ENCODE measurements at places on chromosomes 3 and 15.

- DNase-seq = peak; percentile 89
Observed at GRCh38 chr3:50227390-50228183, 8.4 kb upstream of the GNAI2 start.

DNA sequence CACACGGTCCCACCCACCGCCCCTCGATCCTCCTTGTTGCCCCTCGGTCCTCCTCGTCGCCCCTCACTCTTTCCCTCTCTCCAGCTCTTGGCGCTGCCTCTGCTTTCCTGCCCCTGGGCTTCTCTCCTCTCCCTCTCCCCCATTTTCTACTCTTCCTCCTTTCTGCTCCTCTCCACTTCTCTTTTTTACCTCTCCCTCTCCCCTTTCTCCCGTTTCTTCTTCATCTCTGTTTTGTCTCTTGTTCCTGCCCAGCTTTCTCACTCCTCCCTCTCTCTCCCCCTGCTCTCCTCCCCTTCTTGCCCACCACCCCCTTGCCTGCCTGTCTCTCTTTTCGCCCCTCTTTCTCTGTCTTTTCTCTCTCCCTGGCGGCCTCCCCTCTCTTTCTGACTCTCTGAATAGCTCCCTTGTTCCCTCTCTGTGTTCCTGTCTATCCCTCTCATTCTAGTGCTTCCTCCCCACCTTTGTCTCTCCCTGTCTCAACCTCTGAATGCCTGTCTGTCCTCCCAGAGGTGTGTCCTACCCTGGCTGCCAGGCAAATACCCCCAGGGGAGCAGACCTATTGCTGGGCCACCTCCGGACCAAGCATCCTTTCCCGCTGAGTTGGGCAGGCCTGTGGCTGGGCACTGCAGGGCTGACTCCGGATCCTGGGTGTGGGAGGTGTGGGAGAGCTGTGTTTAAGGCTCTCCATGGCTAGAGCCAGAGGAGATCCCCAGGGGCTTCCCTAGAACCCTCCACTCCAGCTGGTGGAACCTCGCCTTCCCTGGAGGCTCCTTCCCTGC is 41.0 kb downstream of the EPHB3 start:
- DNase-seq = no peak

DNA sequence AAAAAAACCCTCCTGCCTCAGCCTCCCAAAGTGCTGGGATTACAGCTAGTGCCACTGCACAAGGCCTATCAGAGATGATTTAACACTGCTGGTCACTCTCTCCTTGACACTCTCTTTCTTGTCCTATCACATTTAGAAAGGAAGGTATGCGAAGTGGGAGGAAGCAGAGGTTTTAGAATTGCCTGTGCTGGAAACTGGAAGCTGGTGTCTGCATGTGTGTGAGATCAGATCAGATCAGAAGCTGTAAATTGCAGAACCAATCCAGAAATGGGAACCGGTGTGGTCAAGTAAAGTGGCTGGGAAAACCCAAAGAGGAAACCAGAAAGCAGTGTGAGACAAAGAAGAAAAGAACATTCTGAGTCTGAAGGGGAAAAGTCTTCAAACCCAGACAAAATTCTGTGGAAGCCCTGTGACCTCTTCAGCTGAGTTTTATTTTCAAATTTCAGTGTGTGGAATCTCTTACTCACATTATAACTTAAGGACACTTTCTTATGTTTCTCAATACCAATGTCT is 2.8 kb downstream of the EFHB start:
- no peak for DNase-seq

GRCh38 chr15:86865920-86866319 is 786.2 kb downstream of the AGBL1 start:
- DNase-seq = no peak

DNA sequence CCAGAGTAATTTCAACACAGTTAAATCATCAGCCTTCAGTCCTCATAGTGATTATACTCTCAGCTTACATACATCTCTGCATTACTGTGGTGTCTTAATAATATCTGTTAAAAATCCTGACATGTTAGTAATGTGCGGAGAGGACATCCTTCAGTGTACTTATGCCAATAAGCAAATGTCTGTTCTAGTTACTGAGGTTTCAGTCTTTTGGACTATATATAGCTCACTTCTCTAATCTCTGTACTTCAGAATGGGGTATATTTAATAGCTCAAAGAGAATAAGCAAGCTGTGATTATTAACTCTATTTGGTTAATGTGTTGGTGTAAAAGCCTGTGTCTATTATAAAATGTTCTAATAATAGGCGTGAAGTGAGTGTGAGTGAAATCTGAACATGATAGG is 28.9 kb upstream of the OSTN start:
- DNase-seq = no peak

DNA sequence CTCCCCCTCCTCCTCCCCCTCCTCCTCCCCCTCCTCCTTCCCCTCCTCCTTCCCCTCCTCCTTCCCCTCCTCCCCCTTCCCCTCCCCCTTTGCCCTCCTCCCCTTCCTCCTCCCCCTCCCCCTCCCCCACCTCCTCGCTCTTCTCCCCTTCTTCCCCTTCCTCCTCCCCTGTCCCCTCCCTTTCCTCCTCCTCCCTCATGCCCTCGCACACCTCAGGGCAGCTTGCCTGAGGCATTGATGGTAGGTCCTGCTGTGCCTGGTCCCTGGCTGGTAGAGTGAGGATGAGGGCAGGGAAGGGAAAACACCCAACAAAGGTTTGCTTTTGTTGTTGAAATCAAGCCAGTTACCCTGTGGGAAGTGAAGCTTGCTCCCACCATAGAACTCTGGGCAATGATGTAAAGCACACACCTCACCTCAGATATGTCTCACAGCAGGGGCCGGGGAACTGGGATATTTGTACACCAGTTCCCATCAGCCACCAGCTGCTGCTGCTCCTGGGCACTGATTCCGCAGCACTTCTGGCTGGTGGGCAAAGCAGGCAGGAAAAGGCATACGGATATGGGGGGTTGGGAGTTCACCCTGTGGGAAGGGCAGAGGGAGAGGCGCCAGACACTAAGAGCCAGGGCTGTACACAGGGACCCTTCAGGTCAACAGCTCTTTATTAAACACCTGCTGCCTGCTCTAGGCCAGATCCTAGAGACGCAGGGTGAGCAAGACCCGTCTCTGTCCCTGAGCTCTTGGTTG is 13.8 kb downstream of the ISG20 start:
- no peak for DNase-seq

DNA sequence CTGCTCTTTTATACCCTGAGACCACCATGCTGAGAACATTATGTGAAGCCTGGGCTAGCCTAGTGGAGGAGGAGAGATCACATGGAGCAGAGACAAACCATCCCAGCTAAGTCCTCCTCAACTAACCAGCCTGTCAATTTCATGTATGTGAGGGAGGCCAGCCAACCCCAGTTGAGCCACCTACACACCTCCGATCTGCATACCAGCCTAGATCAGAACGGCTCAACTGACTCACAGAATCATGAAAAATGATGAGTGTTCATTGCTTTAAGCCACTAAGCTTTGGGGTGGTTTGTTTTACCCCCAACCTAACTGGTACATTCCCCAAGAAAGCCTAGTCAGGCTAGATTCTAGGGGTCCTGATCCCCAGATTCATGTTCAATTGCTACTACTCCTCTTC is 19.4 kb upstream of the CA12 start:
- DNase-seq = no peak

GRCh38 chr15:31463521-31464102 is 137.0 kb downstream of the KLF13 start:
- DNase-seq = no peak

DNA sequence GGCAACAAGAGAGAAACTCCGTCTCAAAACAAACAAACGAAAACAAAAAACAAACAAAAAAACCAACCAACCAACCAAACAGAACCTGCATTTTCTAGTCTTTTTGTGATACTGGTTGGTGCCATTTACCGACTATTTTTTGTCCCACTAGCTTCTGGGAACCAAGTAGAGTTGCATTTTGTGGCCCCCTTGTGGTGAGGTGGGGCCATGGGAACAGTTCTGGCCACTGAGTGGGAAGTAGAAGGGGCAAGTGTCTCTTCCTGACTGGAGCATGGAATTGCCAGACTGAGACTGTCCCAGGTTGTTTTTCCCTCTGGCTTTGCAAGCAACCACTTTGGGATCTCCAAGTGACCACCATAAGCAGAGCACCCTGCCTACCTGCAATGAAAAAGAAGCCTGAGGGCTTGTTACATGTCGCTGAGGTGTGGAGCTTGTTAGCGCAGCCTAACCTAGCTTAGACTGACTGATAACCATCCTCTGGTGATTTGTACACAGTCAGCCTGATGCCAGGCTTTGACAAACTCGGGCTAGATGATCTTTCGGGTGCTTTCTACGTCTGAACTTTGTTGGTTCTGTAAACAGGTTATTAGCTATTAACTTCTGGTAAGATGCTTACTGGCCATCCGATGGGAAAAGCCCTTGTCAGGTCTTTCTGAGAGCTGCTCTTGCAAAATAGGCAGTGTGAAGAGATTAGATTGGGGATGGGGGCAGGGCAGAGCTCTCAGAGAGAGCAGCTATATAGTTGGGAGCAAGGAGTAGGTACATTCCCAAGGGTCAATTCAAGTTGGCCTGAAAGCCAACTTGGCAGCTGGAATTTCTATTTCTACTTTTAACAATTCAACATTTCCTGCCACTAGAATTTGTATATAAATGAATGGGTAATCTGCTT is 172.2 kb downstream of the SSR3 start:
- DNase-seq = no peak

GRCh38 chr3:194964809-194965208 is 279.1 kb downstream of the FAM43A start:
- DNase-seq = no peak

- no peak for DNase-seq
Observed at GRCh38 chr3:12766541-12766940, 7.5 kb upstream of the TMEM40 start.

DNA sequence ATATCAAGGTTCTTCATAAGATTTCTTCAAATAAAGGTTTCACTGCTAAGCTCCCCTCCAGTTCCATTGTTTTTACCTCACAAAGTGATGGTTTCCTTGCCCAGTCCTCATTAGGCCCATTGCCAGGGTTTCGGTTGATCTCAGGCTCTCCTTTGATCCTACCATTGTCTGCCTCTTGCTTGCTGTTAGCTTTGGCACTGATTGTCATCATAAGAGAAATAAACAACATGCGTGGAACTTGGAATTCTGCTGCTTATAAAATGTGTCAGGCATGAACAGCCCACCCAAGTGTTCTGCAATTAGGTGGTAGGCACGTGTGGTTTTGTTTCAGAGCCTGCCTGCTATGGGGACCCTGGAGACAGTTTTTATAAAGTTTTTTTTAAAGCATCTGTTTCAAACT is 107.6 kb upstream of the BFSP2 start:
- DNase-seq = no peak

DNA sequence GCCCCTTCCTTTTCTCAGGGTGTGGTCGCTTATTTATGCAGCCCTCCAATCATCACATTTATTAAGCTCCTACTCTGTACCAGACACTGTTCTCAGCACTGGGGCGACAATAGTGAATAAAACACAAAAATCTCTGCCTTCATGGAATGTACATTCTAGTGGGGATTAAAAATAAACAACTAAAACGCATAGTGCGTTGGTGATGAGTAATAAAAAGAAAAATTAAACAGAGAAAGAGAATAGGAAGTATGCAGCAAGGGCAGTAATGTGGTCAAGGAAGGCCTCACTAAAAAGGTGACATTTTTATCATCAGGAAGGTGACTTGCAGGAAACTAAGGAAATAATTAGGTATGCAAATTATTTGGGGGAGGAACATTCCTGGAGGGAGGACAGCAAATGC is 5.1 kb downstream of the SLC51B start:
- DNase-seq = no peak

DNA sequence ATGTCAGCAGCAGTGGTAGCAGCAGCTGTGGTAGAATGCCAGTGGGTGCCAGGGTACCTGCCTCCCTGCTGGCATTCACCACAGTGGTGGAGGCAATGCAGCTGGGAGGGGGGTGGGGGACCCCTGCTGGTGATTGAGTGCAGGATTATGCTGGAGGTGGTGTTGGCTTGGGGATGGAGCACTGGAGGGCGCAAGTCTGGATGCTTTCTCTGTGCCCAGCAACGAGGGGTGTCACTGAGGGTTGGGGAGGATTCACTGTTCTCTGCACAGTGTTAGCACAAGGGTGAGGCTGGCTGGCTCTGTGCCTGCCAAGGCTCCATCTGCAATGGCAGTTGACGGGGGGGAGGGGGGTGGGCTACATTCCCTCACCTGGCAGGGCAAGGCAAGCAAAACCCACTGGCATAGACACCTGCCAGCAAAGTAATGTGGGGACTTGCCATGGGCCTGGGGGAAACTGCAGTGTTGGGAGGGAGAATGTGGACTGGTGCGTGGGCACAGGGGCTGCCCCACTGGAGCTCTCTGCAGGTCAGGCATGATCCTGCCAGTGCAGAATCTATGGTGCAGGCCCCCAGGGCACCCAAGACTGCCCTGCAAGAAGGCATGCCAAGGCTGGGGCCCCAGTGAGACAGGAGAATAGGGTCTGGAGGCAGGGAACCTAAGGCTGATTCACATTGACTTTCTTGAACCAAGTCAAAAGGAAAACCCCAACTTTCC is 64.3 kb downstream of the MINDY4B start:
- DNase-seq = no peak

GRCh38 chr3:181176601-181177000 is 187.1 kb upstream of the DNAJC19 start:
- DNase-seq = no peak

- DNase-seq = no peak
Observed at GRCh38 chr3:158200955-158201354, 91.1 kb downstream of the RSRC1 start.

DNA sequence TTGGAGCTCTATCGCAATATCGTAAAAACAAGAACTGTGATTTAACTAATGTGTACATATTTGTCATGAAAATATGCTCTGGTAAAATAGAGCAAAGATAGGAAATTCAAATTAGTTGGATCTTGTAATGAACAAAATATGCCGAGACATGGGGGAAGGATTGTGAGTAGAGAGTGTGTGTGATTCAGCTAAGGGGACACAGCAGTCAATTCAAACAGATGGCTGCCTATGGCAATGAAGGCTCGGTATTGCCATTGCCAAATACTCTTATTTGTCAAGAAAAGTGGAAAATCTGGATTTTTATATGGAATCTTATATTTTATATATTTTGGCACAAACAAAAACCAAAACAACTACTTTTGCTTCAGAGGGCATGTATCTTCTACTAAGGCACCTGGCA is 227.3 kb upstream of the BCHE start:
- DNase-seq = no peak

DNA sequence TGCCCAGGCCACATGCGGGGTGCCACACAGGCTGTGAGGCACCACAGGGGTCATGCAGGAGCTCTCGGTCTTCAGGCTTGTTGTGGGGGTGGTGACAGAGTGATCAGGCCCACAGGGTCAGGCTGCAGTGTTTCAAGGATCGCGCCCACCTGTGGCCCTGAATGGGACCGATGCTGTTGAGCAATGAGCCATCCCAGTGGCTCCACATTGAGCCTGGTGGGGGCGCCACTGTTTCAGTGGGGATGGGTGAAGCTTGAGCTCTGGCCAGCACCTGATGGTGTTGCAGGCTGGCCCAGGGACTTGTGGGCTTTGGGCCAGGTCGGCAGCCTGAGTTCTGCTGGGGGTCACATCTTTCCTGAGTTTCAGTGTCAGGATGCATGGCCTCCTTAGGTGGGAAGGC is 230.1 kb downstream of the UBE3A start:
- no peak for DNase-seq

- no peak for DNase-seq
Observed at GRCh38 chr3:138962854-138963560, 16.0 kb downstream of the FOXL2NB start.

GRCh38 chr3:37256447-37256846 is 82.1 kb upstream of the LRRFIP2 start:
- no peak for DNase-seq
